Retina (tissue), 1 donor: ENCODE measurements at places on chromosomes 13 and 19.
A peak's percentile ranks its signal among the peaks of the same experiment; 100 is the strongest.

- DNase-seq: no peak
These were observed 234.3 kb downstream of the DACH1 start for GRCh38 chr13:71632721-71633120.

GRCh38 chr19:55406091-55406825, 1.3 kb downstream of the UBE2S start:
- no peak for DNase-seq

DNA sequence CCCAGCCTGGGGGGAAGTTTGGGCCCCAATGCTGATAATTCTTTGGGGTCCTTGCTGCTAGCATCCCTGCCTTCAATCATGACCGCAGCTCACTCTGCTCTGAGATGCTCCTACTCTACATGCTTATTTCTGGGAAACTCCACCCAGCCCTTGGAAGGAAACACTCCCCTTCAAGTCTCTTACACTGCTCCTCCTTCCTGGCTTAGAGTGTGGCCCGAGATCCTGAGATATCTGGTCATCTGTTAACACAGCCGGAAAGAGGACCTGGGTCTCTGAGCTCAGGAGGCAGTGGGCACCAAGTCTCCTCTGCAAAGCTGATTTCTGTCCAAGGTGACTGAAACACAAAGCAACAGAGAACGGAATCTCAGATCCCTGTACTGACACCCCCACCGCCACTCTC, 33.0 kb downstream of the CYP4F2 start:
- no peak for DNase-seq

- no peak for DNase-seq
These were observed 5.3 kb downstream of the PTBP1 start for GRCh38 chr19:802498-803098.

- DNase-seq: no peak
These were observed 26.1 kb upstream of the TIMM44 start for GRCh38 chr19:7969555-7969939.

- DNase-seq: no peak
These were observed 27.2 kb downstream of the MYH14 start for GRCh38 chr19:50230379-50231351.

DNA sequence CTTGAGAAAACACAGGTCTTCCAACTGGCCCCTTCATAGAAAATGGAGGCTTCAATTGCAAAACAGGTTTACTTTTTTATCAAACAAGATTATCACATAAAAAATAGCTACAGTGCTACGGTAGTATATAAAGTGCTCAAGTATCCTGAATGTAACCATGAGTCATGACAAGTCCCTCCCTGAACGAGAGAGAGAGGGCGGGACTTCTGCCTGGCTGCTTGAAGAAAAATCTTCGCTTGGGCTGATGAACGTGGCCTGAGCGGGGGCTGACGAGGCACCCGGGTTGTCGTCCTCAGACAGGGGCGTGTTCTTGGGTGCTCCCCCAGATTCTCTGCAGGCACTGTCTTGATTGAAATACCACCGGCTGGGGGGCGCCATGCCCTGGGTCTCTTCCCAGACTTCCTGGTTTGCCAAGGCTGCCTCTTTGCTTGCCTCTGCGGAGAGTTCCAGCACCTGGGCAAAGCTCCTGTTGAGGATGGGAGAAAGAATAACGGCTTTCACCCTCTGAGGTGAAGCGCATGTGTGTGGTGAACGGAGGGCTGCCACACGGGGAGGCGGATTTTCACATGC, 23.2 kb upstream of the CPAMD8 start:
- DNase-seq: no peak

GRCh38 chr13:44053208-44053607, 173.5 kb downstream of the LACC1 start:
- no peak for DNase-seq

- DNase-seq: no peak
These were observed 67.6 kb downstream of the TNFRSF19 start for GRCh38 chr13:23637829-23638228.

GRCh38 chr13:21889651-21890050, 218.8 kb downstream of the FGF9 start:
- DNase-seq: no peak

DNA sequence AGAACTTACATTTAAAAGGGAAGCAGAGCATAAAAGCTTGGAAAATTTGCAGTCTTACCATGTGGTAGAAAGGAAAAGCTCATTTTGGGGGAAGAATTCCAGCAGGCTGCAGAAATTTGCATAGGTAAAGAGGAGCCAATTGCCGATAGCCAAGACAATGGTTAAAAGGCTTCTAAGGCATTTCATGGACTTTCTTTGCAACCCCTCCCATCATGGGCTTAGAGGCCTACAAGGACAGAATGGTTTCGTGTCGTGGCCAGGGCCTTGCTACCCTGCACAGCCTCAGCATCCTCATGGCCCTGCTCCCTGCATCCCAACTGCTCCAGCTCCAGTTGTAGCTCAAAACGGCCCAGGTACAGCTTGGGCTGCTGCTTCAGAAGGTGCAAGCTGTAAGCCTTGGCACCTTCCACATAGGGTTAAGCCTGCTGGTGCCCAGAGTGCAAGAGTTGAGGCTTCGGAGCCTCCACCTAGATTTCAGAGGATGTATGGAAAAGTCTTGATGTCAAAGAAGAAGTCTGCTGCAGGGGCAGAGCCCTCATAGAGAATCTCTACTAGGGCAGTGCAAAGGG, 420.3 kb downstream of the PCDH17 start:
- DNase-seq: no peak

DNA sequence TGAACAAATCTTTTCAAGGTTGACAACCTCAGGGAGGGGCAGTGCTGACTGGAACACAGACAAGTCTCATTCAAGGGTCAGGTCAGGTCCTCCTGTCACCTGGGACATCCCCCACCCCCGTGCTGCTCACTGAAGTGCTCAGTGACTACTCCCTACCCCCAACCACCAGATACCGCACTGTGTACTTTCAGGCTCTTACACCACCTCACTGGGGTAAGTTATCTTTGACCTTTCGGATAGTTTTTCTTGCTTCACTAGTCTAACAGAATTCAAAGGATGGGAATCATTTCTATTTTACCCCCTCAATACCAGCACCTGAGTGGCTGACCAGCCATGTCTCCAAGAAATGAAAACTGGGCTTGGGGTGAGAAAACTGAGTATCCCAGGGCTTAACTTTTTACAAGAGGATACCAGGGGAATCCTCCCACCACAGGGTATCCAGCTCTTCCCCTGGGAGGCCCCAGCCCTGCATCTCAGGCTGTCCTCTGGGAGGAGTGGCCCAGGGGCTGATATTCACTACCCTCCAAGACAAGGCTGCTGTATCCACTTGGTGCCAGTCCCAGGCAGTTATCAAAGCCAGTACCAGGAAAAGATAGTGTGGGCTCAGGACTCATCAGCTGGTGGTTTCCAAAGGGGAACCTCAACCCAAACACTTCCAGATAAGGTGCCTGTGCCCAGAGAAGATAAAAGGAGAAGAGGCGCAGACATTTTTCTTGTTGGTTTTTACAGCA, 2.1 kb downstream of the ZNF563 start:
- peak; percentile 11 for DNase-seq

DNA sequence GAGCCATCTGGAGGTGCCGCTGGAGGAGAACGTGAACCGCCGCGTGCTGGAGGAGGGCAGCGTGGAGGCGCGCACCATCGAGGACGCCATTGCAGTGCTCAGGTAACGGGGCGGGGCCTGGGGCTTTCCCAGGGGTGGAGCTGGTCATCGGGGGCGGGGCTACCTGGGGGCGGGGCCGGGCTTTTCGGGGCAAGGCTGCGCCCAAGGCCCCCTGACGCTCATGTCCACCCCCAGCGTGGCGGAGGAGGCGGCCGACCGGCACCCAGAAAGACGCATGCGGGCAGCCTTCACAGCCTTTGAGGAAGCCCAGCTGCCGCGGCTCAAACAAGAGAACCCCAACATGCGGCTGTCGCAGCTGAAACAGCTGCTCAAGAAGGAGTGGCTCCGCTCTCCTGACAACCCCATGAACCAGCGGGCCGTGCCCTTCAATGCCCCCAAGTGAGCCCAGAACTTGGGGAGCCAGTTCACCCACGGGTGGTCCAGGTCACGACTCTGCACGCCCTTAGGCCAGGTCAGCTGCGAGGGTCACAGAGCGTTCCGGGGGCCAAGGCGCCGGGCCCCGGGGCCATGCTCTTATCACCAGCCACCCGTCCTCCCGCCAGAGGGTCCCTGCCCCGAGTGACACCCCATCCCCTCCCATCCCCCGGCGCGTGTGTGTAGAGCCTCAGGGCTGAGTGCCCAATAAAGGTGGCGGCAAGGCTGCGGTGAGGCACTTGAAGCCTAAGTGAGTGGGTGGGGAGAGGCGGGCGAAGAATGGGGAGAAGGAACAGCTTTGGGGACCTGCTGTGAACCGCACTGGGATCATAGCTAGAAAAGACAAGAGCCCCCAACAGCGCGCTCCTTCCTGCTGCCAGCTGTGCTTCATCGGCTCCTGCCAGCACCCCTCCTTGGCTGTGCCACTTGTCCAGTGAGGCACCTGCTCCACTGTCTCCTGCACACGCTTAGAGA, 10.7 kb downstream of the CCDC124 start:
- DNase-seq: no peak

DNA sequence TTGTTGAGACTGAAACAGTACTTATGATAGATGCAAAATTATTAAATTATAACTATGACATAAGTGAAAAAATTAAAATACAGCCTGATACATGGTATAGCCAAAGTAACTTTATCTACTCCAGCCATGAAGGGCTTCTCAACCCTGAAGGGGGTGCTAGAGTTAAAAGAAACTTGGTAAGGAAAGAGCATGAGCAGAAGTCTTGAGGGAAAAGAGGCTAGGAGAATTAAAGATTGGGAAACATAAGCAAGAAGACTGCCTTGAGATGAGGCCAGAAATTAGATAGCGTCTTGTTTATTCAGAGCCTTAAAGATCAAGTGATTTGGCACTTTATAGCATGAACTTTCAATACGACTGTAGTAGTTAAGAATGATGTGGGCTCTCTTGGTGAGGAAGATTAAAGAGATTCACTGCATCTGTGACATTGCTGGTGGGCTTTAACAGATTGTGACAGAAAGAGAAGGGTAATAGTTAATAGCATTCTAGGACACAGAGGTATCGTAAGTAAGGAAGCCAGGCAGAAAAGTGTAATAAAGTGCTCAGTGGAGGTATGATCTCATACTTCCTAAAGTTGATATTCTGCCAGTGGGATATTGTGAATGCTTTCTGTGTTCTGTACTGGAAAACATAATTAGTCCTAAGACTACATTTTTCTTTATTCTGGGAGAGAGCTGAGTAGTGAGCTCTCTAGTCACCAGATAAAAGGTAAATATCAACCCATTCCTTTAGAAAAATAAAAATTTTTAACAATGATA, 385.4 kb upstream of the PRR20A start:
- DNase-seq: no peak

- no peak for DNase-seq
These were observed 989.9 kb downstream of the OLFM4 start for GRCh38 chr13:54018485-54018884.

DNA sequence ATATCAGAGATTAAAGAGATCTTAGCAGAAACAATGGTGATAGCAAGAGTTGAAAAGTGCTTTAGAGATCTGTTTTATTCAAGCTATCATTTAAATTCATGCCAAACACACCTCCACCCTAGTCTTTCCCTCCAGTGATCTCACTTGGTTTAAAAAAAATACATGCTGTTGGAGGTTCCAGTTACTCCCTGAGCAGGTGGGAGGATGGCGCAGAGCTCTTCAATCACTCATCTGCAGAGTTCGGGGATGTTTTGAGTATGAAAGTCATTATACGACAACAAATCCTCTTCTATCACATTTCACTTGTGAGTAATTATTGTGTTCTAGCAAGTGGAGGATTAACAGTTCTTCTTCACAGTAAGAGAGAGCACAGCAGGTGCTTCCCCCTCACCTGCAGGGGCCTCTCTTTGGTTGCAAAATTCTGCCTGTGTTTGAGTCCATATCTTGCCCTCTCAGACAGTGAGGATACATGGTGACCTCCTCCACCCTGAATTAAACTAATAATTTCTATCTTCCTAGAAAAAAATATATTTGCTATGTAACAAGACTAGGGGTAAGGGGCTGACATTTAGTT, 376.7 kb downstream of the LIG4 start:
- DNase-seq: no peak

DNA sequence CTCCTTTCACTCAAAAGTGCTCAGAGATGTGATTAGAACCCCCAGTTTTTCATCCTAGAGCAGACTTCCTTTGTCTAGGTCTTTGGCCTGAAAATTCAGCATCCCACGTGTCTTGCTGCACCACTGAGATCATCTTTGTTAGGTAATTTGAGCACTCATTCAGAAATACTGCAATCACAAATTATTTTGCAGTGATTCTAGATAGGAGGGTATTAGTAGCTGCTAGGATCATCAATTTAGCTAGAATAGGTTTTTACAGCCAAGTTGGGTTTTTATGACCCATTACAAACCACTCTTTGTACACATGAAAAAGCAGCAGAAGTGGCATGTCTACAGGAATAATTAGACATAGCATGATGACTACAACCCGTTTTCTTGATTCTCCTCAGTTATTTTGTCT, 219.6 kb downstream of the GPC6 start:
- DNase-seq: no peak

DNA sequence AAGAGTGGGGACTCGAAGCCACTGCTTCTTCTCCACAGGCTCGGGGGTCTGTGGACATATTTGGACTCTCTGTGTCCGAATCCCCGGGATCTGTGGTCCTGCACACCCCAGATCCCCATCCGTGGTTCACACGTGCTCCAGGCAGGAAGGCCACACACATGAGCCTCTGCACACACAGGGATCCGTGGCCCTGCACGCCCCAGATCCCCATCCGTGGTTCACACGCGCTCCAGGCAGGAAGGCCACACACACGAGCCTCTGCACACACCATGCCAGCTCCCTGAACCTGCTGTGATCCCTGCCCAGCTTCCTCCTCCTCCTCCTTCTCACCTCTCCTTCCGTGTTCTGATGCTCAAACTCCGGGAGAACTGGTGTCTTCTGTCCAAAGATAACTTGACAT, 3.1 kb downstream of the TEX29 start:
- DNase-seq: no peak

DNA sequence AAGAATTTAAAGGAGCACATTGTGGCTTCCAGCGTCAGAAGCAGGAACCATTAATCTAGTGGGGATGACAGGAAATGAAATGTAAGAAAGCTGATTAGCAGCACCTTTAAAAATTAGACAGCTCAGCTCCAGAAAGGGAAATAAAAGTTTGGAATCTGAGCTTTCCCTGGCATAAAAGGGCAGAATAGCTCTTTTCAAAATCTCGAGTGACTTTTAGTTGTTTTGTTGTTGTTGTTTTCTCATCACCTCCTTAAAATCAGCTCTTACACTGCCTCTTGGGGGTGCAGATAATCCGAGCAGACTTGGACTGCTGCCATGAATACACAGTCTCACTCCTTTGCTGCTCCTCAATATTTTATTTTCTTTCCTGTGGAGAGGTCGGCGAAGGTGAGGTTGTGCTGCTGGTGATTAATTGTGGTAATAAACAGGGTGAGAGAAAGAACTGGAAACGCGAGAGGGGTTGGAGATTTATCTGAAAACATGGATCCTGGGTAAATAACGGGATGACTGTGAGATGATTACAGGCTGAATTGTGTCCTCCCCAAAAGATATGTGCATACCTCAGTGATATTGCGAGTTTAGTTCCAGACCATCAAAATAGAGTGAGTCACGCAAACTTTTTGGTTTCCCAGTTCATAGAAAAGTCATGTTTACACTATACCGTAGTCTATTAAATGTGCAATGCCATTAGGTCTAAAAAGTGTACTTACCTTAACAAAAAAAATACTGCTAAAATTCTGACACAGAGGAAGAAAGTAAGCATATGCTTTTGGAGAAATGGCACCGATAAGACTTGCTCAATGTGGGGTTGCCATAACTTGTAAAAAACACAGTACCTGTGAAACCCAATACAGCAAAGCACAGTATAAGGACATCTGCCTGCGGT, 787.7 kb downstream of the UQCRFS1 start:
- no peak for DNase-seq

- DNase-seq: no peak
These were observed 23.5 kb upstream of the CD177 start for GRCh38 chr19:43329989-43330388.

GRCh38 chr13:37596805-37597204, 1.8 kb downstream of the POSTN start:
- no peak for DNase-seq
